ENCODE measurements at places on chromosomes 3 and 15.

DNA sequence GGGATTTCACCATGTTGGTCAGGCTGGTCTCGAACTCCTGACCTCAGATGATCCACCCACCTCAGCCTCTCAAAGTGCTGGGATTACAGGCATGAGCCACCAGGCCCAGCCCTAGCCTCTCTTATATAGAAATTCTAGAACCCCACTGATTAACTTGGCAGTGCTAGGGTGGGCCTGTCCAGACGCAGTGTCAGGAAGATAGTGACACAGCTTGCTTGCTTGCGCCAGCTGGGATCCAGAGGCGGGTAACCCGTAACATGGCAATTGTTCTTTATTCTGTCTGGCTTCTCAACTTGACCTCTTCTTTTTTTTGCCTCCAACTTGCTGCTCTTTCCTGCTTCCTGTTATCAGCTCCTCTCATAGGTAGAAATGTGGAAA lies 16.2 kb downstream of the CEP19 start:
- no peak for DNase-seq

- no peak for DNase-seq
Observed at GRCh38 chr15:93231261-93231925, 142.4 kb upstream of the RGMA start.

DNA sequence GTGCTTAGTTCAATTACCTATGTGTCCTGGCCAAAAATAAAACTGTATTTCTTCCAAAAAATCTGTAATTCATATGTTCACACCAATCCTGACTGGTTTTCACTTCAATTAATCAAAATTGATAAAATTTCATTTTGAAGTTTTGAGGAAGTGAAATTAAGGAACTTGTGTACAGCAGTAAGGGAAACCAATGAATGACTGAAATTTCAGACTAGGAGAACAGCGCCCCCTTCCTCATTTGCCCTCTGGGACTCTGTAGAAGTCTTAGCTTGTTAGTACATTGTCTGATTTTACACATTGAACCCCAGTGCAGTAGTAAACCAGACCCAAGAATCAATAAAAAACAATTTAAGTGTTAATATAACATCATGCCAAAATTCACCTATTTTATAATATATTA lies 495.3 kb upstream of the AGTR1 start:
- no peak for DNase-seq

DNA sequence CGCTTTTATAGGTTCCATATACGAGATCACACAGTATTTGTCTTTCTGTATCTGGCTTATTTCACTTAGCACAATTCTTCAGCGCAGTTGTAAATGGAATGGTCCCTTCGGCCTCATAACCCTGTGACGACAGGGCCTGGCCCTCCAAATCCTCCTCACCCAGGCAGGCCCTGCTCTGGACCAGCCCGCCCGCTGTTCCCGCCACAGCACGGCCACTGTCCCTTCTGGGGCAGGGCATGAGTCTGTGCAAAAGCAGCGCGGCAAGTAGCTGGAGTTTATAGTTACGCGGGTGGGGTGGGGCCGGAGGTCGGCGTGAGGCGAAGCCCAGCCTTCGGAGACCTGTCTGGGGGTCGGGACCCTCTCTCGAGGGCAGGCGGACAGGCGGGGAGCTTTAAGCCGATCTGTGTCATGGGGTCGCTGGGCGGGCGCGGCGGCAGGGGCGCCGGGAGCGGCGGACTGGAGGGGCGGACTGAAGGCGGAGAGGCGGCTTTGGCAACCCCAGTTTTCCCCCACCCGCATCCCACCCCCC lies 543 bp downstream of the ARPIN start:
- DNase-seq = no peak

GRCh38 chr3:197592361-197593045 lies 36.7 kb upstream of the BDH1 start:
- DNase-seq = no peak

DNA sequence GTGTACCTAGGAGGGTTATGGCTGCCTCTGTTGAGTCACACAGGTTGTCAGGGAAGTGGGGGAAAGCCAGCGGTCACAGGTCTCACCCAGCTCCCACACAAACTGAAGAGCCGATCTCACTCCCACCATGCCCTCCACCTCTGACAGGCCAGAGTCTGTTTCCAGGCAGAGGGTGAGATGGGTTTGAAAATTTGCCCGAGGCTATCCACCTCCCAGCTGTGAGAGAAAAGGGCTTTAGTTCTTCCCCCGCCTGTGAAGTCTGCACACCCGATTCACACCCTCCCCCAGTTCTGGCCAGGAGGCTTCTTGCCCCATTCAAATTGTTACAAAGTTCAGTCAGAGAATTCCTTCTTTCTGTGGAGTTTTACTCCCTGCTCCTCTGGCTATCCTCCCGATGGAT lies 446.9 kb downstream of the EDEM1 start:
- DNase-seq = no peak

DNA sequence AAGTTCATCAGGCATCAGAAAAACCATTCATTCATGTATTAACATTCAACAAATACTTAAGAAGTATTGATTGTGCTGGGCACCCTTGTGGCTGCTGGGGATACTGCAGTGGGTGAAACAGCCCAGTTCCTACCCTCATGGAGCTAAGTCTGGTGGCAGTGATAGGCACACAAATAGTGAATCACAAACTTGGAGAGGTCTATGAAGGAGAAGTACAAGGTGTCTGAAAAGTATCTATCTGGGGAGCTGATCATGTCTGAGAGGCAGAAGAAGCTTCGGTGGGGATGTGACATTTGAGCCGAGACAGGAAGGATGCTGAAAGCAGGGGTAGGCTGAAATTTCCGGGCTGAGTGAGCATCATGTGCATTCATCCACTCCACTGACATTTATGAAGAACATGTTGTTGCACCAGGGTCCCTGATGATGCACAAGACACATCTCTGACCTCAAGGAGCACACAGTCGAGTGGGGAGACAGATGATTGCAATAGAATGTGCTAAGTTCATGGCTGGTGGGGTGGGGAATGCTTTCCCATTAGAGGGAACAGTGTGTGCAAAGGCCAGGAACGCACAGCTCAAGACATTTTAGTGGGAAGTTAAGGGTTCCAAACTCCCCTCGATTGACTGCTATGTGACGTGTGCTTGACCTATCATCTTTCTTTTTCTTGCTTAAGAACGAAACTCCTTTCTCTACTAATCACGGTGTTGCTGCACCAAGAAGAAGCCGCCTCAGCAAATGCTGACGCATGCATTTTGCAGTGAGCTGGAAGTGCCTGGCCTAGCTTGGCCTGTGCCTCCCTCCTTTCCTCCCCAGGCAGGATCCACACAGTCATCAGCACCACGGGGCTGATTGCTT lies 309.1 kb upstream of the ICE2 start:
- DNase-seq = no peak

GRCh38 chr3:46701181-46701939 lies at the start of gene TMIE:
Gene TMIE, plus strand, starts transcription at chr3:46701392. Its CDS starts 96 bp downstream, at chr3:46701488.
- DNase-seq = no peak

- no peak for DNase-seq
Observed at GRCh38 chr3:151015767-151016477, 43.4 kb upstream of the CLRN1 start.

- no peak for DNase-seq
Observed at GRCh38 chr3:100270215-100270583, 9.4 kb downstream of the TBC1D23 start.

DNA sequence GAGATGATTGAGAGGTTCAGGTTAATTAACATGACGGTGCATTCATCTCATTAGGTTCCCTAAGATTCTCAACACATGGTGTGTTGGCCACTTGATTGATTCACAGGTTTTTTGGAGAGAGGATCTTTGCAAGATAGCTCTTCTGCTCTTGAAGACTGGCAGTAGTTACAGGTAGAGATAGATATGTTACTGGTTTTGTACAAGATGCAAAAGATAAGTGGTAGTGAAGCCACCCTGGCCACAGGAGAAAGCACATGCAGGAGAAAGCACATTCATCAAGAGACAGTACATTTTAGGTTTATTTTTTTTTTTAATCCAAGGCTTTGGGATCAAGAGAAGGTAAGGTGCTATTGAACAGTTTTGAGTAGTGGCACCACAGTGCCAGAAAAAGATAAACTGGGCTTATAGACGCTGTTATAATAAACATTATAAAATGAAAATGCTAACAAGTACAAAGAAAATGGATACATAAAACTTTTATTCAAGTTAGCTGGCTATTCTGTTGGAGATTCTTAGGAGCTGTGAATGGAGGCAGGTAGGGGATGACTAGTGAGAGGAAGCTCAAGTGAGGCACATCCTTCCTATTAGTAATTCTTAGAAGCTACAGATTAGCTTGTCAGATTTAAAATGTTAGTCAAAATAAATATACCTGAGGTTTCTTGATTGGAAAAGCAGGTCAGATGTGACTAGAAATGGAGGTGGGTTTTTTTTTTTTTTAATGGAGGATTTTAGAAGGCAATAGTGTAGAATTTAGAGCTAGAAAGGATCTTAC lies 10.8 kb downstream of the SELENOT start:
- no peak for DNase-seq

DNA sequence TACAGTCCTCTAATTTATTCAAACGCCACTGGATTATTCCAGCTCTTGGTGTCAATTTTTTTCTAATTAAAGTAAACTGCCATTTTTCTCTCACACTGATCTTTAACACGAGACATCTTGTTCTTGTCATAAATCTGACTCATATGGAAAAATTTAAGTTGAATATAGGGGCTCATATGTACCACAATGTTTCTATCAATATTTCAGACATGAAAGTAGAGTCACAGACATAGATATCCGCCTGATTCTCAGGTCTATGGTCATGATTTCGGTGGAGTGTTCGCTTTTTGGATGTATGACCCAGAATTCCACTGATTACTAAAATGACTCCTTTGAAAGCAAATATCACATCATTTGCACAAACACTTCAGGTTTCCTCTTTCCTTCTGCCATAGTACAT lies 552.8 kb downstream of the FOXP1 start:
- DNase-seq = no peak

GRCh38 chr15:59345326-59345725 lies 27.3 kb downstream of the MYO1E start:
- DNase-seq = no peak

GRCh38 chr15:32121384-32121695 lies 91.0 kb downstream of the CHRNA7 start:
- no peak for DNase-seq

DNA sequence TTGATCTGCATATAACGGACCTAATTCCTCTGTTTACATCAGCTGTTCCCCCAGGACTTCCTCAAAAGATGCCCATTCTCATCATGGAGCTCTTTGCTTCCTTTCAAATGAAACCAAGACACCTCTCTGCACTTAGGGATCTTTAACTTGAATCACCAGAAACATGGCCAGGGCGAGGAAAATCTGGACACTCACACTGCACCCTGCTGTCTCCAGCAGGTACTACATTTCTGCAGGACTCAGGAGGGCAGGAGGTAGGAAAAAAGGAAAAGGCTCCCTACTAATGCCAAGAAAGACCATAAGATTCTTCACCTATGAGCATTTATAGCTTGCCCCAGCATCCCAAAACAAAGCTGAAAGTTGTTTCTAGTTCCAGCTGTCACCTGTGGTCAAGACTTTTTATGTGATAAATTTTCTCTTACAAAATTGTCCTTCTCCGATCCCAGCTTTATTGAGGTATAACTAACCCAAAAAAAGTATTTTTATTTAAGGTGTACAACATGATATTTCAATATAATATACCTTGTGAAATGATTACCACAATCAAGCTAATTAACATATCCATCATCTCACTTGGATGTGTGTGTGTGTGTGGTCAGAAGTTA lies 87.3 kb upstream of the C15orf61 start:
- DNase-seq = no peak

- no peak for DNase-seq
Observed at GRCh38 chr3:123706871-123707270, 122.0 kb upstream of the HACD2 start.

GRCh38 chr3:181455276-181455675 lies 256.4 kb upstream of the SOX2 start:
- no peak for DNase-seq

GRCh38 chr3:148708409-148708808 lies 10.7 kb downstream of the AGTR1 start:
- no peak for DNase-seq

DNA sequence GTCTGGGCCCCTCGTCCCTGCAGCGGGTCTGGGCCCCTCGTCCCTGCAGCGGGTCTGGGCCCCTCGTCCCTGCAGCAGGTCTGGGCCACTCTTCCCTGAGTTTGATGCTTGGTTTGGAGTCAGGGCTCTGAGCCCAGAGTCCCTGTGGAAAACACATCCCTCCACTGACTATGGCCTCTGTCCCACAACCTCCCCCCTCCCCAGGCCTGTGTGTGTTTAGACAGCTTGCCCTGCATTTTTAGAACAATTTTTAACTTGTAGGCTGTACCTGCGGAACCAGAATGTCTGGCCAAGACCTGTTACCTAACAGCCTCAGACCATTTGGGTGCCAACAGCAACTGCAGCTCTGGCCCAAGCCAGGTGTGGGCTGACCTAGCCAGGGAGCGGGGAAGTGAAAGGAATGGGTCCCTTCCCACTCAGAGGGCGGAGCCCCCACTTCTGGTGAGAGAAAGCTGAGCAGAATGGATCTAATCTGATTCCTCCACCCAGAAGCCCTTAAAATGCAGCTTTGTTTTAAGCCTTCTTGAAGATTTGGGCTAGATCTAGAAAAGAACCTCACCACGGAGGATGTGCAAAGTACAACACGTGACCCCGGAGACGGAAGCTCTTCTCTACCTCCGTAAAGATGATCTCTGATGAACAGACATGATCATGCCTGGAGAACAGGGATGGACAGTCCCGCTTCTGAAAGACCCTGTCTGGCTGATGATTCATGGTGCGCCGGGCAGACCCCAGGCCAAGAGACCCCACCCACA lies 60.5 kb upstream of the TFRC start:
- DNase-seq = no peak

GRCh38 chr3:109559389-109559788 lies 222.0 kb upstream of the DPPA4 start:
- DNase-seq = no peak

- DNase-seq = no peak
Observed at GRCh38 chr3:174242311-174243041, 616.7 kb upstream of the NAALADL2 start.

GRCh38 chr3:7658294-7658693 lies 797.4 kb downstream of the GRM7 start:
- DNase-seq = no peak

DNA sequence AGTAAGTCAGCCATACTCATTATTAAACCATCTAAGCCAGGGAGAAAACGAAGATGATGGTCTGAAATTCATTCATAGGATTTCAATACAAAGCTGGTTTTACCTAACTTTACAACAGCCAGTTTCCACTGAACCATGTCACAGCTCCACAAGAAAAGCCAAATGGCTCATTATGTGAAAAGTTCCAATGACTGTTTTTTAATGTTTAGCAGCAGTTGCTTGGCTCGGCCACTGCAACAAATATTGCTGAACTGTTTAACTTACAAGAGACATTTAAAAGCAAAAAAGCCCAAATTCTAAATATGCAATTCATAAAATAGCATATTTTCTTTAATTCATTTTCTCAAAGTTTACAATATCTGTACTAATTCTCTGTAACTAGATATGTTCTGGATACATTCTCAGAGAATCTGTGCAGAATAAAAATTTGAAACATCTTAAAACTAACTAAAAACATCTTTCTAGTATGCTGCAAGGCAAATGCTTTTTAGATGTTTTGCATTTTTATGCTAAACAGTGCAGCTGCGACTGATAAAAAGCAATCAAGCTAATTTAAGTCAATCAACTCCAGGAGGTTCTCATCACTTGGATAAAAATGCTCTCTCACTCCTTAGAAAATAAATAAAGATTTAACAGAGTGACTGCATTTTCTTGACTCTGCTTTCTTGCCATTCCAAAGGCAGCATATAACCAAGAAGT lies 356.5 kb downstream of the ERC2 start:
- no peak for DNase-seq
